Activated naive CD8-positive, alpha-beta T cell treated with anti-CD3 and anti-CD28 coated beads for 36 hours (primary cell): ENCODE measurements at places on chromosomes 12 and 14.

GRCh38 chr12:126051611-126052107, 986.4 kb downstream of the AACS start:
- no peak for DNase-seq

DNA sequence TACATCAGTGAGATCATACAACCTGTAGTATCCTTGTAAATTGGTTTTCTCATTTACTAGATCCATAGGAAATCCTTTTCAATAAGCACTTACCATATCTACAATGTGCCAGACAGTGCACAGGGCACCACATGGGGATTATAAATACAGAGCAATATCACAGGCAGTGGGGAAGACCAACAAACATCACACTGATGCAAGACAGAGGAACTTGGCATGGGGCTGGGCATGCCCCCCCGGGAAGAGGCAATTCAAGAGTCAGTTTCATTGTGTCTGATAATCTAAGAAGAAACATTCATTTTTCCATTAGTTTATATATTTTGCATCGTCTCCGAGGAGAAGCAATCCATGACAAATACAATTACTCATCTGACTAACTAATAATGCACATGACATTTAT, 16.2 kb downstream of the NT5DC3 start:
- no peak for DNase-seq

- no peak for DNase-seq
Measured at GRCh38 chr12:114415525-114415868, 9.6 kb upstream of the TBX5 start.

DNA sequence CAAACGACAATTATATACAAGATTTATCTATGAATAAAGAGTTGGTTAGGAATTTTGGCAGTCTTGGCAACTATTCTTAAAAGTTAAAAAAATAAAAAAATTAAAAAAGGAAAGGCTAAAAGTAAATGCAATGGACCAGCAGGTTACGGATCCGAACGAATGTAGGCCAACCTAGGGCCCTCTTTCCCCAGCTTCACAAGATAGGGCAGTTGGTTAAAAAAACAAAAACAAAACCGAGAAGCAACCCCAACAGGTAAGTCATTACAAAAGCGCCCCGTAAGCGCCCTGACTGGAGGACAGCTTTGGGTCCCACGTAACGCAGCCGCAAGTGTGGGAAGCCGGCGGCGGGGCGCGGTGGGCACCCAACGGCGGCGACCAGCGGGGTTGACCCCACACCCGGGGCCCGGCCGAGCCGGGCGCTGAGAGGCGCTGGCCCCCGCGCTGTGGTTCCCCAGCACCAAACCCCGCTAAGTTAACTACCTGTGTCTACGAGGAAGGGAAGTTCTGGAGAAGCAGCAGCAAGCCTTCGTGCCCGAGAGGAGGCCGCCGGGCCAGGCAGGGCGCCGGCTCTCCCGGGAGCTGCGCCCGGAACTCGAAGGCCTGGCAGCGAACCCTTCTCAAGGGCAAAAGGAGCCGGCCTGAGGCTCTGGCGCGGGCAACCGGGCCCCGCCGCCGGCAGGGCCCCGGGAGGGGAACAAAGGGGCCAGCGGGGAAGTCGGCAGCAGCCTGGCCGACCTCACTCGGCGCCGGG, 882 bp downstream of the HECTD1 start:
- peak; percentile 68 for DNase-seq

- DNase-seq = no peak
Measured at GRCh38 chr12:132284071-132284826, 45.1 kb downstream of the GALNT9 start.

GRCh38 chr14:68935761-68936214, 43.3 kb downstream of the ACTN1 start:
- no peak for DNase-seq

GRCh38 chr12:108842361-108842760, 15.0 kb downstream of the SSH1 start:
- DNase-seq = no peak

- no peak for DNase-seq
Measured at GRCh38 chr12:56315249-56315621, 553 bp downstream of the CNPY2 start.

DNA sequence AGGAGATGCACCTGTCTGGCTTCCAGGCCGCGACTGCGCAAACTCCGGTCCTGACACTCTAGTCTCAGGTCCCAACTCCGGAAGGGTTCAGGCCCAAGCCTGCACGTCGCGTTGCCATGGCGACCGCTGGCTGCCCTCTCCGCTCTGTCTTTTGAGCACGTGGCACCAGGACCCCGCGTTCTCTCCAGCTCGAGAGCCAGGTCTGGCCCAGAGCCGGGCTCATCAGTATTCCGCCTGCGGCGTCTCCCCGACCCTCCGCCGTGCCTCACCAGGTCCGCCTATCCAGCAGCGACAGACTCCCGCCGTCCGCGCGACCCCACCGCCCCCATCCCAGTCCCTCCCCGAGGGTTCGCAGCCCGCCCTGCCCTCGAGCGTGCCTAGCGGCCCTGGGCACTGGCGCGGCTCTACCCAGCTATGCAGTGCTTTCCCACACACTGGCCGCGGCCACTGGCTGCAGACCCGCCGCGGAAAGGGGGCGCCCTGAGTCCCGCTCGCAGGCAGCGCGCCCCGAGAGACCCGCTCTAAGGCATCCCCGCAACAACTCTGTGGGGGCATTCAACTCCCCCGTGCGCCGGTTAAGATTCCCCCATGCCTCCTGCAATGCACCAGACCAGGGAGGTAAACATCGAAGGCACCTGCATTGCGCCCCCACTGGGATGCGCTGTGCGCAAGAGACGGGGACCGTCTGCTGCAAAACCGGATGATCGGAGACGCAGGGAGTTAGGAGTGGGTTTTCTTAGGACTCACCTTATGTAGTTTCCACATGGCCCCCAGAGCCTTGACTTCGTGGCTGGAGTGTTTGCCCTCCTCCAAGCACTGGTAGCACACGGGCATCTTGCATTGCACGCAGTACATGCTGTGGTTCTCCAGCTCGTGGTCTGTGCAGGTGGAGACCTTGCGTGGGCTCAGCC, 1.3 kb downstream of the TRIM9 start:
- peak; percentile 72 for DNase-seq

GRCh38 chr12:53094394-53094787, 3.1 kb upstream of the IGFBP6 start:
- DNase-seq = no peak

GRCh38 chr12:100858656-100859055, 64.1 kb downstream of the ANO4 start:
- DNase-seq = no peak

DNA sequence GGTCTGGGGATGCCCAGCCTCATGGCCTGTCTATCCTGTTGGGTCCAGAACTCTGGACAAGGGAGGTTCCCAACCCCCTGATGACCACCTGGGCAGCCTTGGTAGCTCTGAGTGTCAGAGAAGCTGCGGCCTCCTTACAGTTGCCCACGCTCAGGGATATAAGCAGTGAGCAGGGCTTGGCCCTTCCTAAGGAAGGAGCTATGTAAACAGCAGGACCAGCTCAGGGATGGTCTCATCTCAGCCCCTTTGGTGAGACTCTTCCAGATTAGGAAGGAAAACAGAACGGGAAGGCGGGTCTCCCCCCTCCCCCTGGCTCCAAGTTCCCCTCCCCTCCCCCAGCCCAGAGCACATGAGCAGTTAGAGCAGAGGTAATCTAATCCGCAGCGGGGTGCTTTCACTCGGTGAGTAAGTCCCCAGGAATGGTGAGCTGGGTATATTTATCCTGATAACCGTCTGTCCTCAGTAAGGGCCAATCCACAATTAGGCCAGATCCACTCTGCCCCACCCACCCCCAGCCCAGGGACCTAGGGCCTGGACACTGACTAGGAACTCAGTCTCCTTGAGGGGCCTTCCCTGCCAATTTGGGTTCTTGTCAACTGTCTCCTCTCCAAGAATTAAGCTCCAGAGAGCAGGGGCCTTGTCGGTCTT, 29.5 kb upstream of the RPLP0 start:
- no peak for DNase-seq

DNA sequence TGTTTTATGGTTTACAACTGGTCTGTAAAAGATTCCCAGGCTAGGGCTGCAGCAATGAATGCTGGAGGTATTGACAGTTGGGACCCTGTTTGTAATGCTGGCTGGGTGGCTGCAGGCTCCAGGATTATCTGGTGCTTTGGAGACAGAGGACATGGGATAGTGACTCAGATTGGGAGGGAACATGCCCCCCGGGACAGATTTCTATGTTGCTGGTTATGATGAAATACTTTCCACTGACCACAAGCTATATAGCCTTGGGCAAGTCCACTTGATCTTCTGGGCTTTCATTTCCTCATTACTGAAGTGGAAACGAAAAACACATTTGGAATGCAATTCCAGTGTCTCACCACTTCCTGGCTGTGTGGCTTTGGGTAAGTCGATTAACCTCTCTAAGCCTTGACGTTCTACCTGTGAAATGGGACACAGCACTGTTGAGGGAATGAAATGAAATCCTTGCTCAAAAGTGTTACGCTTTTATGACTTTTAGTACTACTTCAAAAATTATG, 6.3 kb upstream of the TPCN1 start:
- DNase-seq = peak; percentile 27

GRCh38 chr14:65345266-65345665, 67.3 kb upstream of the FUT8 start:
- no peak for DNase-seq

- DNase-seq = no peak
Measured at GRCh38 chr14:30252151-30252550, 306.8 kb upstream of the G2E3 start.

- no peak for DNase-seq
Measured at GRCh38 chr12:57191410-57191809, 25.2 kb upstream of the NXPH4 start.

DNA sequence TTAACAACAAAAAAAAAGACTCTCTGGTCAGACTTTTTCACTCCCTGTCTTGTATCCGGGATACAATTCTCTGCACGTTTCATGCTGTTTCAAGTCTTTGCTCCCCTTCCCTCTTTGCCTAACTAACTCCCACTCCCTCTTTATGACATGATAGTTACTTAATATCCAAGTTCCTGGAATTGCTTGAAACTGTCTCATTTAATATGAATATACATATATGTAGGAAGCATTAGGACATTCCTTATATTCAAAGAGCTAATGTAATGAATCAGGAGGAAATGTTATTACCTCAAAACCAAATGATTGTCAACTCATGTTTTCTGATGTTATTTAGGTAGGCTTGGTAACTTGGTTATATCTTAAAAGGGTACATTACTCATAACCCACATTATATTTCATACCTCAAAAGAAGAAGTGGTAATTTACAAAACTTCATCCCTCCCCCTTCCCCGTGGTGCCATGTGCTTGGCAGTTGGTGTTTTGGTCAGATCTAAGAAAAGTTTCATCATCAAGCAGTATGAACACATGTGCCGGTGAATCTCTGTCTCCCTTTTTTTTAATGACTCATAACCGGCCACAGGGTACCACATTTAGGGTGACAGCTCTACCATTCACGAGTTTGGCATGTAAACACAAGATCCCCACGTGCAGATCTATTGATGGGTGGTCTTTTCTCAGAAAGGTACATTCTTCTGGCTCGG, 56.5 kb downstream of the HCAR2 start:
- DNase-seq = peak; percentile 65

- DNase-seq = no peak
Measured at GRCh38 chr14:92946847-92947545, 24.0 kb downstream of the CHGA start.

- no peak for DNase-seq
Measured at GRCh38 chr12:22282283-22282682, 52.2 kb downstream of the ST8SIA1 start.

DNA sequence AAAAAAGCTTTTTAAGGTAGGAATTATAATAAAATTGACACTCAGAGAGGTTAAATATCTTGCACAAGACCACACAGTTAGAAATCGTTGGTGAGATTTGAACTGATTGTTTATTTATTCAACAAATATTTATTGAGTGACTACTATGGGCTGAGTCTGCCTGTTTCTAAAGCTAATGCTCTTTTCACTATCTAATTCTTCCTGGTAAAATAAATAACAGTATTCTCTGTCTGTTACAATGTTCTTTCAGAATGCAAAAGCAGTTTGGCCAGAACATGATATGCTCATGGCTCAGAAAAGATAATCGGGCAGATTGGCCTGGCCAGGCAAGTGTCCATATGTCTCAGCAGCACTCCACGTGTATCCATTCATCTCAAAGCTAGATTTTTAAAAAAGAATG, 82.0 kb downstream of the BTG1 start:
- no peak for DNase-seq

DNA sequence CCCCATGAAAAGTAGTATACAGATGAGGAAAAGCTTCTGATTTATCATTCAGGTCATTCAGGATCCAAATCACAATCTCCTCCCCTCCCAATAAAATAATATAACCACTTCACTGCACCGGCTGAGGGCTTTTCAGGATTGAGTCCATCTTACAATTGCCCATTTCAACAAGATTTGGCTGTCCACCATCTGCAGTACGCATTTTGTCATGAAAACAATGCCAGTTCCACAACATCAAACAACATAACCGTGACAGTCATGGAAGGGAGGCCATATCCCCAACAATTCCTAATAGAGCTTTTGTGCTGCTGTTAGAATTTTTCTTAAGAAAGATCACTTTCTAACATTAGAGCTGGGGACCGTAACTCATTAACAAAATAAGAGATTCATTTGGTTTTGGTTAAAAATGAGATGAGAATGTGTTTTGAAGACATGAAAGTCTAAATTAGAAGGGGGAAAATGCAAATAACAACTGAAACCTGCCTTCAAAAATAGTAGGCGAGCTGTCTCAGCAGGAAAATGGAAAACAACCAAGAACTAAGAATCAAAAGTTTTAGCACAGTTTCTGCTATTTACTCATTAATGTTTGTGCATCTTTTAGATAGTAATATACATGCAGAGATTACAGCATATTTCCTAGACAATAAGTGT, 38.3 kb upstream of the TMTC2 start:
- no peak for DNase-seq

DNA sequence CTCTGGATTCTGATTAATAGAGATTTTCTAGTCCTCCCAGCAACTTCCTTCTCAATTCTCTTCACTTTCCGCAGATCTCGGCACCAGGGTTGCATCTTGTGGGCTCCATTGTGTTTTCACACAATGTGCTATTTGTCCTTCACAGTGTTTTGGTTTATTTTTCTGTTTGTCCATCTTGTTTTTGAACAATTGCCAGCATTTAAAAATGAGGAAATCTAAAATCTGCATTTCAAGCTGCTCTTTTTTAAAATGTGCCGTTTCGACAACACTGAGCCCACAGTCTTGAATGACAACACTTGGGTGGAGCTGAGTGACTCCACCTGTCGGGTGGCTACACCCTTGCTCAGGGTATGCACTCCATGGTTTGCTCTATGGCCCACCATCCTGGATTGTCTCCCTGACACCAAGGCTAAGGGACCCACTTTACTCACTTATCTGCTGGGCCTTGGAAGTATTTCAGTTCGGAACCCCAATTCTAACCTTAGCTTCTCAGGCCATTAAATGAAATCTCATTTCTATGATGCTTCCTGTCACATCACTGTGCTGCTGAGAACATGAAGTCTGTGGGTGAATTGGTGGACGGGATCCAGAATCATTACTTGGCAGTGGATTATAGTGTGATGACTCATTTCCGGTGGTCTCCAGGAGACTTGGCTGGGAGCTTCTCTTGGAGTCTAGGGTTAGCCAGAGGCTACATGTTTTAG, 3.4 kb upstream of the MYRFL start:
- DNase-seq = no peak

GRCh38 chr12:546265-546919, 86.7 kb downstream of the B4GALNT3 start:
- DNase-seq = no peak
